NCI-H2029 (cell line): ENCODE measurements at places on chromosomes 4 and X.

DNA sequence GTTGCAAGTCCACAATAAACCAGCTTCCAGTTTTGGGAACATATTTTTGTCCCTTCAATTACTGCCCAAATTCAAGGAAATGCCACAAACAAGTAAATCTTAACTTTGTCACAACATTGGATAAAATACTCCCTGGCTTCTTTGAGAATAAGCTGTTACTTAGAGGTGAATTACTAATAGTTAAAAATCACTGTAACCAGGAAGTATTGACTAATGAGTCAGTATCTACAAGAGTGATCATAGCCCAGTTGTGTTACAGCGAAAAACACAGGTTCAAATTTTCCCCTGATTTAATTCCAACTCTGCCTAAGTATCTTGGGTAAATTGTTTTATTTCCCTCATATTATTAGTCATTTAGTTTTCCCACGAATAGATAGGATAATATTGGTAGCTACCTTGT is 291.2 kb upstream of the PPARGC1A start:
- DNase-seq: no peak

GRCh38 chr4:161010227-161010626 is 1153.6 kb downstream of the FSTL5 start:
- no peak for DNase-seq

DNA sequence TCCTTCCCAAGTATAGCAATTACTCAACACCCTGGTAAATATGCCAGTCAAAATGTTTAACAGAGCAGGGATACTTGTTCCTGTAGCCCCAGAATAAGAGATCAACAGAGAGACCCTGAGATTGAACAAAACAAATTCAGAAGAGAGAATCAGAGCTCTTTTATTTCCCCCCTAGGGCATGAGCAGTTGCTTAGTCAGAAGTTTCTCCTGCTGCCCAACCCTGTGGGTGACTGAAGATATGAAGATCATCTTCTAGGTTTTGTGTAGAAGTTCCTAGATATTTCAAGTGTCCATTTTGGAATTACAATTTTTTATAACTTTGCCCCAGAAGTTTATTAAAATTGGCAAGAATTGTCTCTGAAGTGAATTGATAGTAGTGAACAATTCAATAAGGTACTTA is 59.1 kb upstream of the RXFP1 start:
- no peak for DNase-seq

GRCh38 chr4:48604041-48604440 is 114.0 kb downstream of the ZAR1 start:
- no peak for DNase-seq

DNA sequence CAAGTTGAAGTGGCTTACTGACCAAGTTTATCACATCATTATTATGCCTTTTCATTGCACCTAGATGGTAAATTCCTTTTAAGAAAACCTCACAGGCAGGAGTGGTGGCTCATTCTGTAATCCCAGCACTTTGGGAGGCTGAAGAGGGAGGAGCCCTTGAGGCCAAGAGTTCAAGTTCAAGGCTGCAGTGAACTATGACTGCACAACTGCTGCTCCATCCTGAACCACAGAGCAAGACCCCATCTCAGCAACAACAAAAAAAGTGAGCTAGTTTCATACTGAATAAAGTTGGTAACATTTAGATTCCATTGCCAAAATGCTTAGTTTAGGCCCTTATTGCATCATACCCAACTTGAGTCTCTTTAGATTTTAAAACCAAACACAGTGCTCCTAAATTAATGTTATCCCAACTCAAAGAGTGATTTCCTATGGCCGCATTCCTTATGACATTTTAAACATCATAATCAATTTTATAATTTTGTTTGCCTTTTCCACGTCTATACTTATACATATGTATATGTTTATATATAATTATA is 36.0 kb downstream of the PDS5A start:
- no peak for DNase-seq

GRCh38 chrX:10750581-10750980 is 130.2 kb upstream of the MID1 start:
- DNase-seq: no peak

DNA sequence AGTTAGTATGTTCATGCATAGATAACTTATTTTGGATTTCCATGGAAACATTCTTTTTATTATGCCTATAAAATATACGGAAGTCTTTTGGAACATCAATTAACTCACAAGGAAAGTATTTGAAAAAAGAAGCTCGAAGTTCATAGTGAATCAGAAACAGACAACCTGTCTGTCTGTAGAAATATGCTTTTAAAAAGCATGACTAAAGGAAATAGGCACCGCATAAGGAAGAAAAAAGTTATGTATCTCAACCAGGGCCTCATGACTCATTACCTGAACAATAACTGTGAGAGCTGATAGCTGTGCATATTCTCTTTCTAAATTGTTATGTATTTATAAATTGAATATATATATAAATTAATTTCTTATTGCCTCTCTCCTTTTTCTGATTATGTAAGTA is 324.1 kb downstream of the TLL1 start:
- no peak for DNase-seq

GRCh38 chr4:177349191-177349590 is 39.5 kb downstream of the NEIL3 start:
- DNase-seq: no peak

DNA sequence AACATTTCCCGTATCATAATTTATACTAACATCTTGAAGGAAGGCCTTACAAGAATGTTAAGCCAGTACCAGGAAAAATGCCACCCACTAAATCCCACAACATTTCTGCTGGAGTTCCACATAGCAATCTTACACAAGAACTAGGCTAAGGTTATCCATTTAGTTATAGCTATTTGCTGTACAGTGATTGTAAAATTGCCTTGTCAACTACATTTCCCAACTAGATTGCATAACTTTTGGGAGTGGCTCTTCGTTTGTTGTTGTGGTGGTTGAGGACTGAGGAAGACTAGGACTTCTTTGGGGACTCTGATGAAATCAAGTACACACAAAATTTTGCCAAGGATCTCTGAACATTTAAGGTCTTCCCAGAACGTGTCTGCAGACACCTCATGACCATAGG is 8.0 kb downstream of the IBSP start:
- DNase-seq: no peak

DNA sequence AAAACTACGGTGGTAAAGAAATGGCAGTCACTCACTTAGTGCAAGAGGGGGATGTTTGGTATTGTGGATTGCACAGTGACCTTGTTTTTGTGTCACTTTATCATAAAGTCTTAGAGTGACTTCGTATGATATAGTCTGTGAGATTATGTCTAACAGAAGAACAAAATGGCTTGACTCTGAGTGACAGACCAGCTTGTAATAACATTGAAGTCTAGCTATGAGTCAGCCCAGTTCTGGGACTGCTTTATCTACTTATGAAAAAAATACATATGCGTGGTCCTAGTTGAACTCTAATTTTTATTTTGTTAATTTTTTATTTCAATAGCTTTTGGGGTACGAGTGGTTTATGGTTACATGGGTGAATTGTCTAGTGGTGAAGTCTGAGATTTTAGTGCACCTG is 20.0 kb downstream of the DCLK2 start:
- no peak for DNase-seq

GRCh38 chr4:128601991-128602695 is 207.4 kb upstream of the JADE1 start:
- no peak for DNase-seq

- no peak for DNase-seq
Observed at GRCh38 chr4:184953421-184953945, 64.8 kb upstream of the HELT start.

DNA sequence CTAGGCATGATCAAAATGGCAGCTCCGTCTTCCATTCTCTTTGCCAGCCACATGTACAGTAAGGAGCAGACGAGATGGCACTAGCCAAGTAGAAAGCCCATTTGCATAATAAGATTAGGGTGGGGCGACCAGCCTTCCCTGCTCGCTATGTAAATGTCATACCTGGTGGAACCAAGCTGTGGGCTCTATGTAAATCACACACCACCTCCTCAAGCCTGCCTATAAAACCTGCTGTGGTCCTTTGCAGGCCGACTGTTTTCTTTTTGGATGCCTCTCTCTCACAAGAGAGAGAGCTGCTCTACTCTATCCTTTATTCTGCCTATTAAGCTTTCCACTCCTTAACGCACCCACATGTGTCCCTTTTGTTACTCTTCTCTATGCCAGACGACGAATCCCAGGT is 1472.7 kb downstream of the ARAP2 start:
- no peak for DNase-seq

DNA sequence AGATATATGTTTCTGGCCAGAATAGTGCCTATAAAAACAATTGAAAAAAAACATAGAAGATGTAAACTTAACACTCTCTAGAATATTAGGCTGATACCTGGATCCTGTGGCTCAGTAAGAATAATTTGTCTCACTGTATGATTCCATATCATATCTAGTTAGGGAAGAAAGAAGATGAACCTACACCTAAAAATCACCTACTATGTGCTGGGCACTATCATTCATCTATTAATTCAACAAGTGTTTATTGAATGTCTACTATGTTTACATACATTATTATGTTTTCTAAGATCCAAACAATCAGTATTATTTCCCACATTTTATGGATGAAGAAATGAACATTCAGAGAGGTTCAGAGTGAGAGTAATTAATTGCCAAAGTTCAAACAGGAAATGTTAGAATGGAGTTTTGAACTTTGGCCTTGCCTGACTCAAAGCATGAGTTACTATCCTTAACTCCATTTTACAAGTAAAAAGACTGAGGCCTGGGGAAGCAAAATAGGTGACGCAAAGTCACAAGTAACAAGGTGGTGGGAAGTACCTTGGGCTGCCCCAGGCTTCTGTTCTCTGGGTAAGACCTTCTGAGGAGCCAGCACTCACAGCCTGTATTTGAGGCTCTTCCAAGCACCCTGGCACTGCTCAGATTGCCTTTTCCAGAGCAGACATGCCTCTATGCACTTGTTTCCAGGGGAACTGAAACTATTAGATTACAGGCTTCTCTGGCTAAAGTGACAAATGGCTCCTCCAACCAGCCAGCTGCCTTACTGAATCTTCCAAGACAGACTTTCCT is 111.1 kb upstream of the ACSL4 start:
- DNase-seq: no peak

DNA sequence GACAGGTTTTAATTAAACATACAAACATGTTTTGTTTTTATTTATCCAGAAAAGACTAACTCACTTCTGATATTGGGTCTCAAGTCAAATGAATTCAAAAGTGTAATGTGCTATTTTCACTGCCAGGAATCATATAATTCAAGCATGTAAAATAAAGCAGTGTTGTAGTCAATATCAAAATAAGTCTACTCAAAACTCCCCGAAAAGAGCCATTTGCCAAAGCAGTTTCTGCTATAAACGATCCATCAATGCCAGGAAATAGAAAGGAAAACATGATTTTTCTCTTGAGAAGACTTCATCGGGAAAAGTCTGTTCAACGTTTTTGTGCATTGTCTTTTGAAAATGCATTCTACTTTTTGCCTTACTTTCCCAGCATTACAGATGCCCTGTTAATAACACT is 633.3 kb downstream of the FAT4 start:
- DNase-seq: no peak

GRCh38 chr4:108902769-108903168 is 139.9 kb upstream of the ETNPPL start:
- DNase-seq: no peak

GRCh38 chr4:102687982-102688433 is 72.8 kb downstream of the MANBA start:
- no peak for DNase-seq

DNA sequence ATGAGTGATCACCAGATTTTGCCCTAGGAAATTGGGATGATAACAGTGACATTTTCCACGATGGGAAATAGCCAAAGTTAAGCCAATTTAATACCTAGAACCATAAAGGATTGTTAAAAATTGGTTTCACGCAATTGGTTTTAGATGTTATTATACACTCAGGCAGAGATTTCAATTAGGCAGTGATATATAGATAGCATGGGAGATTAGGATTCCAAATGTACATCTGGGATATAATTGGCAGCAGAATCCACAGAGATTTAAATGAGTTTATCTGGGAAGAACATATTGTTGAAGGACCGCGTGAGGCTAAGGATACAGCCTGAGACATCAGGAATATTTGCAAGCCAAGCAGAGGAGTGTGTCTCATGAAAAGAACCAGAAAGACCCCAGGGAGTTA is 351.6 kb downstream of the GPM6A start:
- DNase-seq: no peak

GRCh38 chr4:78653655-78654054 is 102.1 kb downstream of the ANXA3 start:
- DNase-seq: no peak

- no peak for DNase-seq
Observed at GRCh38 chr4:60724623-60725022, 475.5 kb upstream of the ADGRL3 start.

DNA sequence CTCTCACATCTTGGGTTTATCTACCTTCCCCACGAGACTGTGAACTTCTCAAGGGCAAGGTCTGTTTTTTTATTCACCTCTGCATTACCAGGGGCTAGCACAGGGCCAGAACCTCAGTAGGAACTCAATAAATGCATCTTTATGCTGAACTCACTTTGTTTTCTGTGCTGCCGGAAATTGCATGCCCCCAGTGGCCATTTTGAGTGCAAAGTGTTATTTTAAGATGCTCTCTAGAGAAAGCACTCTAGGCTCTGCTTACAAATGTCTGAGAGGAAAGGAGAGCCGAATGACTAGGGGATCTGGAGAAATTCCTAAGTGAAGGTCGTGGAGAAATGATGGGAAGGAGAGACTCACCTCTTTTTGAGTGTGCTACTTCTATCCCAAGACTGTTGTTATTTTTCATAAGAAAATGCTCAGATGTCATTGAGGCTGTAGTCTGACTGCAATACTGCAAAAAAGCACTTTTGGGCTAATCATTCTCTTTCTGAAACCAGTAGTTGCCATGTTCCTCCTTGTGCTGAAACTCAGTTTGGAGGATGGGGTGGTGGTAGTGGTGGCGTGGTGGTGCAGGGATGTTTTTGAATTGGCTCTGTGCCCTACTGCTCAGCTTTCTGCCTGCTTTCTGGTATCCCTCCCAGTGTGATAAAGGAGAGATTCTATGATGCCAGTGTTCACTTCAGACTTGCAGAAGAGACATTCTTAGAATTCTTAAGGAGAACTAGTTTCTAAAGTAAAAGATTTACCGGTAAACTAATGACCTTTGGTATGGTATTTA is 41.3 kb downstream of the DOCK11 start:
- no peak for DNase-seq

- no peak for DNase-seq
Observed at GRCh38 chr4:127555106-127555505, 77.7 kb upstream of the INTU start.

DNA sequence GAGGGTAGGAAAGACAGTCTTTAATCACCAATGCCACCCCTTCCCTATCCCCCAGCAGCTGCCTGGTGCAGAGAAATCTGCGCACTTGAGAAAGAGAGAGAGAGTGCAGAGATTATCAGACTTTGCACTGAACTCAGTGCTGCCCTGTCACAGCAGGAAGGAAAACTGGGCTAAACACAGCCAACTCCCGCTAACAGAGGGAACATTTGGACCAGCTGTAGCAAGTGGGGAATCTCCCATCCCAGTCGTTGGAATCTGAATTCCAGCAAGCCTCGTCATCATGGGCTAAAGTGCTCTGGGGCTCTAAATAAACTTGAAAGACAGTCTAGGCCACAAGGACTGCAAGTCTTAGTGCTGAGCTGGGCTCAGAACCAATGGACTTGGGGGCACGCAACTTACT is 168.7 kb downstream of the DLG3 start:
- DNase-seq: no peak

GRCh38 chr4:27058819-27059406 is 198.3 kb downstream of the STIM2 start:
- DNase-seq: no peak
